ENCODE measurements at places on chromosomes 12 and 14.

- no peak for DNase-seq
Observed at GRCh38 chr12:76284816-76285750, 63.1 kb downstream of the BBS10 start.

DNA sequence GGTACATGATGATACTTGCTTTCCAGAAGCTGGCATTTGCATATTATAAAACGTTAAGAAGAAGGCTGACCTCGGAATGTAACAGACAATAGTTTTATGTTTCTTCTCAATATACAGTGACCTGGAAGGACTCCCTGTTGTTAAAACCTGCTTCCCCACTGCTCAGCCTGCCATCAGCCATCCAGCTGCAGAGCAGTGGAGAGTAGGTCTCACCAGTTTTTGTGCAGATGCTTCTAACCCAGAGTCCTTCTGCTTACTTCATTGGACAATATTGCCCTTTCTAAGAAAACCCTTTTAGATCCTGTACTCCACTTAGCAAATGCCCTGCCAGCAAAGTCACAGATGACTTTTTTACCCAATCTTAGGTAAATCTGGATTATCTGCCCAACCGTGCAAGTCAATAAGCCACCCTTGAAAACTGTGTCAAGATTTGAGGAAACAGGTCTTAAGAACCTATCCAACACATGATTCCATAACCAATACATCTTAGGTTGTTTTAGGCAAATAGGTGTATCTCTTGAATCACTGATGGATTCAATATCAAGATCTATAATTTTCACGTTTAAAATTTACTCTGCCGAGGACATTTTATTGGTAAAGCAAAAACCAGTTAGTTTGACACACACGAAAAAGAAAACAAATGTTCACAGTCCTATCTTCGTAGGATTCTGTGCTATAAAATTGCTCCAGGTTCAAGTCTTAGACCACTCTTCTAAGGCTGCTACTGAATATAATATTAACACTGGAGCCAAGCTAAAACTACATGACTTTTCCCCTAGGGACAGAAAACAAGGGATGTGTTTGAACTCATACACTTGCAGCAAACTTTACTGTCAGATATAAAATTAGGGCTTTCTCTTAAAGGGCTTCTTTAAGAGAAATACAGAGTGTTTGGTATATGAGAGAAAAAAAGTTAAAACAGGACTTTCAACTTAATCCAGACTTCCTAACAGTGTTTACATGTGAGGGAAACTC, 5.7 kb downstream of the PHLDA1 start:
- DNase-seq: no peak

GRCh38 chr14:99481745-99482099, 513 bp downstream of the CCNK start:
- DNase-seq: no peak

GRCh38 chr14:90451443-90451842, 54.6 kb downstream of the CALM1 start:
- no peak for DNase-seq

GRCh38 chr12:27260746-27261145, 16.7 kb downstream of the STK38L start:
- no peak for DNase-seq

GRCh38 chr14:53622447-53622846, 334.2 kb downstream of the BMP4 start:
- no peak for DNase-seq

- no peak for DNase-seq
Observed at GRCh38 chr14:93160353-93160801, 24.3 kb downstream of the MOAP1 start.

DNA sequence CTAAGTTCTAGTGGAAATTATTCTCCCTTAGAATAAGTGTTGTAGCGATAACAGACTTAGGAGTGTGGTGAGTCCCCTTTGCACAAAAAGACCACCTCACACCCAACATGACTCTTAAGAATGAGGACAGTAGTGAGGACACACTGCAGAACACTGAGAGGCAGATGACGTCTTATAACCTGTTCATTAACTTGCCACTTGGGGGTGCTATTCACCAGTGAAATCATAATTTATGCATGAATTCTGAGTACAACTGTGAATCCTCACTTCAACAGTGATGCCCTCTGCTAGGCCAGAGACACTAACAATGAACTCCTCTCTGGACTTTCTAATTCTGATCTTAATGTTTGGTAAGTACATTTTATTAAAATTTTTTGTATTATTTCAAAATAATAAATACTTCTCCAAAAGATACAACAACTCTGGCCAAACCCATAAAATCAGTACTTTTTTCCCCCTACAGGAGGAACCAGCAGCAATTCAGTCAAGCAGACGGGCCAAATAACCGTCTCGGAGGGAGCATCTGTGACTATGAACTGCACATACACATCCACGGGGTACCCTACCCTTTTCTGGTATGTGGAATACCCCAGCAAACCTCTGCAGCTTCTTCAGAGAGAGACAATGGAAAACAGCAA, 274.7 kb downstream of the DAD1 start:
- DNase-seq: no peak

DNA sequence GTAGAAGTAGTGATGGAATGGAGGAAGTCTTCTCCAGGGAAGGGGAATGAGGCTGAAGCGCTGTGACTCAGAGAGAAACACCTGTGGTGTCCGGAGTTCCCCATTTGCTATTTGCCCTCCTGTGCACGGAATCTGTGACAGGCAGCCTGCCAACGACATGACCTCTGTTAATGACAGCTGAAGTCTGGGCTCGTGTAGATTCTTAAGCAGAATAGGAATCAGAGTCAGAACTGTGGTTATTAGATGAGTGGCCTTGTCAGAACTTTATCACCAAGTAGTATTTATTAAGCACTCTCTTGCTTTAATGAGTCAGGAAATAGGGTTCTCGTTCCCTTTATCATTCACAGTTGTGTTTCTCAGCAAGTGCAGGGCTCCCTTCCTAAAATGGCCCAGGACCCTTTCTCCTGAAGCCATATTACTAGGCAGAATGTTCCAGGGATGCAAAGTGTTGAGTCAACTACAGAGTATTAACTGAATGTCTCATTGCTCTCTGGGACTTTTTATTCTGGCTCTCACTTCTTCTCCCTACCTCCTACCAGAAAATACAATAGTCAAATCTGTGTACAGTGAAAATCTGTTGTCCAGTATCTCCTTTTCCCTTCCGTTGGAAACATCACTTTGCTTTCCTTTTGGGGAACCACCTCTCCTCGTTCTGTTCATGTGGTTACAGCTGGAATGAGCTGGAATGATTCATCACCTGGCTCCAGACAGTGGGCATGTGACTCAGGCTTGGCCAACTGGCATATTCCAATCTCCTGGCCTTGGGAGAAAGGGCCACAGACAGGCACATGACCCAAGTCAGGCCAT, 77.8 kb upstream of the MAX start:
- DNase-seq: no peak

- DNase-seq: no peak
Observed at GRCh38 chr14:34052658-34053014, 101.8 kb upstream of the EGLN3 start.

- peak; percentile 18 for DNase-seq
Observed at GRCh38 chr14:103078420-103078749, 5.6 kb upstream of the LBHD2 start.

- DNase-seq: no peak
Observed at GRCh38 chr14:39229601-39230110, 4.1 kb upstream of the MIA2 start.

- no peak for DNase-seq
Observed at GRCh38 chr12:52920937-52921336, 16.1 kb upstream of the KRT8 start.

DNA sequence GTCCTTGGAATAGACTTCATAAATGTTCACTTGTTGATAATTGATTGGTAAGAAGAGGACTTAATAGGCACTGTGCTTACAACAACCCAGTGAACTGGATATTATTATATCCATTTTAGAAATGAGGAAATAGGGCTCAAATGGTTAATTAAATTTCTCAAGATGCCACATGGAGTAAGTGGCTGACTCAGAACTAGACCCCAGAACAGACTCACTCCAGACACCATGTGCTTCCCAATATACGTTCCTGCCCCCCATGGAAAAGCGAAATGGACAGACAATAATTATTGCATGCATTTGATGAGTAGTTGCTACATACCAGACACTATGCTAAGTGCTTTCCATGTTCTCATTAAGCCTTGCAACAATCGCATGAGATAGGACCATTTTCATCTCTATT, 895 bp upstream of the ANKS1B start:
- DNase-seq: no peak

DNA sequence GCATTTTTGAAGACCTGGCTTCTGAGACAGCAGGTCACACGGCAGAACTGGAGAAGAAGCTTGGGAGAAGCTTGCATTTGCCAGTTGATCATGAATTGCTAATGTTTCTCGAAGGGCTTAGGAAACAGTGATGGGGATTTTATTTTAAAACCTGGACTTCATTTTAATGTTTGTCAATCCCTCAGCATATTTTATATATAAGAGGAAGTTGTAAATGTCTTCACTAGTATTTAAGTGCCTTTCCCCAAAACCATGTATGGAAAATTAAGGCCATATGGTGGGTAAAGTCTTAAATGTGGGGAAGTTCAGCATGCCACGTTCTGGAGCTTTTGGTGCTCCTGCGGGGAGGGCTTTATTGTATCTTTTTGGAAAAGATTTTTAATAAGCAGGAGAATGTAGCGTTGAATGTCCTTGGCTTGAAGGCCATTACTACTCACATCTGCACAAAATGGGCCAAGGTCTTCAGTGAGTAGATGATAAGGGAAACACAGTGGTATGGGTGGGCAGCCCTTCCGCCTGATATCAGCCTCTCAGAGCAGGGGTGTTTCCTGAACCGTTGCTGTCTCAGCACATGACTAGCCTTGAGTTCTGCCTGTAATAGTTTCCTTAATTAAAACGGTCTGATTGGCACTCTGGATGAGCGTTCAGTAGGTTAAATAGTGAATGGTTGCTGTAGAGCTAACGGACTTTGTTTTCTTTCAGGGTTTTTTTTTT, 511.4 kb downstream of the PCNX1 start:
- DNase-seq: no peak

- no peak for DNase-seq
Observed at GRCh38 chr14:21084998-21085853, 13.2 kb downstream of the ZNF219 start.

DNA sequence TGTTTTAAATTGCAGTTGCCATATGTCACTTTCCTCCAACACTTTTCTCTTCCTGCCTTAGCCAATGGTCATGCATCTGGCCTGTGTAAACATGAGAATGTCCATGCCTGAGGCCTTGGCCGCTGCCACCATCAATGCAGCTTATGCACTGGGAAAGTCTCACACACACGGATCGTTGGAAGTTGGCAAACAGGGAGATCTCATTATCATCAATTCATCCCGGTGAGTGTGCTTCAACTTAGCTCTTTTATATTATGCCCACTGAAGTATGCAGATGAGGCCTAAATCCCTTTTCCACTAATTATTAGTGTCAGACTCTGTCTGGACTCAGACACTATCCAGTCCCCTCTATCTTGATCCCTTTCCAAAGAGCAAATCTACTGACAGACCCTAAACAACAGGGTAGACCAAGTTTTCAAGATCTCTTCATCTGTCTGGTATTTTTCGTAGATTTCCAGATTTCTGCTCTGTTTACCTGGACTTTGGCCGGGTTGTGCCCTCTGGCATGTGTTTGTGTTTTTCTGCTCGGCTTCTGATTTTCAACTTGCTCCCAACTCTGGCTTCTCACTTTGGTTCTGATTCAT, 23.2 kb downstream of the AMDHD1 start:
- DNase-seq: no peak

GRCh38 chr12:58602179-58602578, 318.1 kb downstream of the LRIG3 start:
- no peak for DNase-seq

- DNase-seq: no peak
Observed at GRCh38 chr12:53995002-53995377, 5.0 kb upstream of the HOXC9 start.

DNA sequence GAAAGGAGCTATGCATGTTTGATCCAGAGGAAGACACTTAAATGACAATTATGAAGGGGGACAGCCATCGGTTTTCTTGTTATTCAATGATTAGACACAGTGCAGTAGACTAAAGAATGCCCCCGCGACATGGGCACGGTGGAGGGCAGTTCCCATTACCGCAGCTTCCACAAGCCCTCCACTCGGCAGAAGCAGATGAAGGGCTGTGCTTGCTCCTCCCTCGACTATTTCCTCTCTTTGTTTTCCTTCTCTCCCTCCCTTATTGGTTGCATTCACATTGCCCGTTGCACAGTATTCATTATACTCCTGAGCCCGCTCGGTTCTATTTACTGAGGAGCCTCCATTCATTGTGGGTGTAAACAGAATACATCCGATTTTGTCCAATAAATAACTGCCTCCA, 138.8 kb upstream of the RASSF8 start:
- DNase-seq: no peak

GRCh38 chr14:23694949-23695663, 58.9 kb downstream of the DHRS2 start:
- DNase-seq: no peak

All from DMS153 (cell line).